Activated CD4-positive, alpha-beta T cell treated with anti-CD3 and anti-CD28 coated beads, Interleukin-2, amount 10 ng/mL, durations not matched to agents 24 days and 14 days (primary cell): ENCODE measurements at places on chromosomes 7 and 10. TPM values are rescaled to one million over a fixed set of nuclear protein-coding genes. Genes with fewer than 3 reads are reported as not detected.

The NEUROD6 gene
- not detected in 2 replicates for total RNA-seq

The PRF1 gene
- total RNA-seq = 76.5 and 79.9 TPM in 2 replicates

The INHBA gene
- total RNA-seq = 1.2 and 1.9 TPM in 2 replicates

The SUGCT gene
- 0.91 and 1.0 TPM in 2 replicates for total RNA-seq

The NXPH1 gene
- total RNA-seq = not detected in 2 replicates

The GLI3 gene
- total RNA-seq = not detected in 2 replicates

The GHRHR gene
- total RNA-seq = not detected in 2 replicates

The SPDYE11 gene
- not detected in 2 replicates for total RNA-seq

The SPDYE6 gene
- not detected in 2 replicates for total RNA-seq

The PAPSS2 gene
- 0.07 TPM in 1 of 2 replicates, not detected in the other for total RNA-seq

The ZNF736 gene
- 18.7 and 22.6 TPM in 2 replicates for total RNA-seq

The TMEM196 gene
- total RNA-seq = not detected in 2 replicates

The NME8 gene
- total RNA-seq = not detected in 2 replicates

The BTBD16 gene
- not detected in 2 replicates for total RNA-seq

The A1CF gene
- total RNA-seq = not detected in 2 replicates

The TMEM176A gene
- total RNA-seq = not detected in 2 replicates
